ENCODE measurements at places on chromosomes 2 and 18. TPM values are rescaled to one million over a fixed set of nuclear protein-coding genes. Genes with fewer than 3 reads are reported as not detected.

- no peak for DNase-seq
Observed at GRCh38 chr2:134109725-134110124, 144.1 kb upstream of the MGAT5 start.

GRCh38 chr2:46663614-46664013, 184.2 kb downstream of the TMEM247 start:
- DNase-seq = no peak

INO80D gene
- 25.4 TPM for total RNA-seq

GRCh38 chr2:224405412-224405811, 3.5 kb upstream of the FAM124B start:
- DNase-seq = no peak

GRCh38 chr2:197828464-197829135, 24.2 kb downstream of the PLCL1 start:
- DNase-seq = no peak

DNA sequence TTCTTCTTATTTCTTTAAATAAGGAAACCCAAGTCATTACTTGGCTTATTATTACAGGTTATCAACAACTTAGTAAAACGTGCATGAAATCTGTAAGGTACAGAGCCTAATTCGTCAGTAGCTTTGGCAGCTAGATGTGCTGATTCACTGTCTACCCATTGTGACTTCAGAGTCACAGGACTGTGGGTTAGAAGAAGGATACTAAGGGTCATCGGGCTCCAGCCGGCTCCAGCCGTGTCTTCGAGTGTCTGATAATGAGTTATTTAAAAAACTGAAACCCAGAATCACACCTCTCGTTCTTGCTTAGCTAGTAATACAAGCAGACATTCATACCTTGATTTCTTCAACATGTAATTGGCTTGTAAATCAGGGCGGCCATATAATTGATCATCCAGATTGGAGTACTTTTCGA, 170.5 kb downstream of the FMNL2 start:
- no peak for DNase-seq

- peak; percentile 71 for DNase-seq
Observed at GRCh38 chr2:47323009-47323821, 79.7 kb upstream of the MSH2 start.

GRCh38 chr2:102585847-102586404, 33.4 kb upstream of the SLC9A2 start:
- DNase-seq = no peak

DNA sequence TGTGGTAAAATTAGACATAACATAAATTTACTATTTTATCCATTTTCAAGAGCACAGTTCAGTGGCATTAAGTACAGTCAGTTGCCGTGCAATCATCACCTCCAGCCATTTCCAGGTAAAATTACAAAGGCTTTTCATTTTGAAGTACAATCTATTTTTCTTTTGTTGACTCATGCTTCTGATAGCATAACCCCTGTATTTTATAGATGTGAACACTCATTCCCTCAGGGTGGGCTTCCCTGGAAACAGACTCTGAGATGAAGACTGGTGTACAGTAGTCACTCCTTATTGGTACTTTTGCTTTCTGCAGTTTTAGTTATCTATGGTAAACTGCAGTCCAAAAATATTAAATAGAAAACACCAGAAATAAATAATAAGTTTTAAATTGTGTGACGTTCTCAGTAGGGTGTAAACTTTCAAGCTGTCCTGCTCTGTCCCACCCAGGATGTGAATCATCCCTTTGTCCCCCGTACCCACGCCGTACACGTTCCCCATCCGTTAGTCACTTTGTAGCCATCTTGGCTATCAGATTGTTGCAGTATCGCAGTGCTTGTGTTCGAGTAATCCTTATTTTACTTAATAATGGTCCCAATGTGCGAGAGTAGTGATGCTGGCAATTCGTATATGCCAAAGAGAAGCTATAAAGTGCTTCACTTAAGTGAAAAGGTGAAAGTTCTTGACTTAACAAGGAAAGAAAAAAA, 41.1 kb upstream of the NAB1 start:
- no peak for DNase-seq

GRCh38 chr18:79008356-79008940, 28.8 kb downstream of the SALL3 start:
- no peak for DNase-seq

LCT gene
- 0.13 TPM for total RNA-seq

GCG gene
- not detected for total RNA-seq

FEV gene
- total RNA-seq = not detected

- no peak for DNase-seq
Observed at GRCh38 chr18:58831606-58832005, 33.1 kb upstream of the ZNF532 start.

Measured in activated CD4-positive, alpha-beta memory T cell treated with anti-CD3 and anti-CD28 coated beads, Interleukin-2, amount 10 ng/mL, durations not matched to agents 7 days and 5 days (primary cell).